Right ventricle myocardium superior (tissue), 1 donor: ENCODE measurements at places on chromosomes 7 and 10. TPM values are rescaled to one million over a fixed set of nuclear protein-coding genes. Genes with fewer than 3 reads are reported as not detected.

DNA sequence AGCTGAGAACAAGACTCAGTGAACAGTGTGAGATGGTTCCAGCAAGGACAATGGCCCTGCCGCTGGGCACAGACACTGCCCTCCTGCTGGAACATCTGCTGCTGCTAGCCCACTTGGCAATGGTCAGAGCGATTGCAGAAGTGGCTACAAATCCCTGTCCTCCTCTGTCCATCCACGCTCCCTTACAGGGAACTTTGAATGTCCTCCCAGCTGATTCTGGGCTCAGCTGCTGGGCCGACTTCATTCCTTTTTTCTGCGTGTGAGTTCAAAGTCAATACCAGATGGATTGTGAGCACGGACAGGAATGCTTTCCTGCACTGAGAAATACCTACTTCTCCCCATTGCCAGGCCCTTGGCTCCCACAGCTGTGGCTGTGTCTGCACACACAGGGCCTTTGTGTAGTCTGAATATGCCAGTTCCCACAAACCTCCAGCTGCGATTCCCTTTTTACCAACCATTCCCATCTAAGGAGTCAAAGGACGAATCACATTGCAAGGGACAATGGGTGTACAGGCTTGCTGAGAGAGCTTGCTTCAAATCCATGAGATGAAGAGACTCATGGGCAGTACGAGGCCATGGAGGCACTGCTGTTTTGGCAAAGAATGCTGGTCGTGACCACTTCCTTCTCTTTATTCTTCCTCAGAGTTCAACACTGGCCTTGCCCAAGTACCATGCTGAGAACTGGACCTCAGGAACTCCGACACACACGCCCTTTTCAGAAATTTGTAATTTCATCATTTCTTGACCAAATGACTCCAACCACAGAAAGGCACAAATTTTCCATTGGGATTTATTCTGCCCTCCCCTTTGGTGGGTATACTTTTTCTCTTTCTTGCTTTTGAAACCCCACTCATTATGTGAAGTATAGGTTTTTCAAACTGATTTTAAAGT lies 44.2 kb downstream of the BPGM start:
- peak; percentile 34 for DNase-seq

Gene PON3
- total RNA-seq, result 0.56 TPM

Gene NPY4R2
- total RNA-seq, result not detected

Gene VSTM4
- total RNA-seq, result 22.4 TPM

DNA sequence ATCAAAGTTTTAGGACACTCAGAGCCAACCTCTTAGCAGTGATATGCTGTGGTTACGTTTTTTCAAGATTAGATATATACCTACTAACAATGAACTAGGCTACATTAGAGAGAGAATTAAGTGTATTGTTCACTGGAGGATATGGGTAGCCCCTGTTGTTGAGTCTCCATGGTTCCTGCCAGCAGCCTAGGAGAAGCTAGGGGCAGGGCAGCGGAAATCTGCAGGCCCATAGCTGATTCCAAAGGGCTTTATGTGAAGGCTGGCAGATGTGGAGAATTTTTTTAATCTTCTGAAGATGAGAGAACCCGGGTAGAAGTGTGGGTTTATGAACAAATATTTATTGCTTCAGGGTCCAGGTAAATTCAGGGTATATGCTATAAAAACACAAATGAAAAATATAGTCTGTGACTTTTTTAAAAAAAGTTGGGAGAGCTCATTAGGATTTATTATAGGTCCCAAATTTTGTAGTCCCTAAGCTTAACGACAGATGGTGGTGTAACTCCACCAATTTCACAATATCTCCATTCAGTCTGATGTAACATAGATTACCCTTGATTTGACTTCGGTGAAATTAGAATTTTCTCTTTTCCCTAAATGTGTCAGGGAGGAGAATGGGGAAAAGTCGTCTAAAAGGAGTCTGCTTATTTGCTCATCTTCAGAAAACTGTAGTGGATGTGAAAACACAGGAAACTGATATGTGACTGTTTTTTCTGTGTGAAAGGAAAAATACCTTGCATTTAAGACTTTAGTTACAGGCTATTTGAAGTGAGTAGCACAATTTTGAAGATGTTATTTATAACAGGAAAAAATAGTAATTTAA lies 163.0 kb upstream of the PPP1R3A start:
- no peak for DNase-seq

Gene CABCOCO1
- not detected for total RNA-seq

Gene TMEM176A
- total RNA-seq, result 27.1 TPM

Gene NKX6-2
- total RNA-seq, result not detected

DNA sequence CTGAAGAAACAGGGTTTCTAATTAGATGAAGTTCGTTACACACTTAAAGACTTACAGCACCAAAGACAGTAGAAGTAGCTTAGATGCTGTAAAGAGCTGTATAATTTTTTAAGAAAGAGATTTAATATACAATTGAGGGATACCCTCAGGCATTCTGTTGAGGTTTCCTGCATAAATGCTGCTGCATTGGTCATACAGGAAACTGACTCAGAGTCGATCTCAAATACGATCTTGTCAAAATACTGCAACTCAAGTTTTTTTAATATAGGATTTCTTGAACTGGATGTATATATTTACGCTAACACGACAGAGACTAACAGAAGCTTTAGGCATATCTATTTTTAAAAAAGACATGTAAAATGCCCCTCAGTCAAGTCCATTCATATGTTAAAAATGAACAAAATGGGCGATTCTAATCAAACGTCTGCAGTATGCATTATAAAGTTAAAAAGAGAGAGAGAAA lies 2.4 kb upstream of the ARID5B start:
- no peak for DNase-seq
